EH (cell line): ENCODE measurements at places on chromosomes 12 and 14.

GRCh38 chr14:59343585-59343984, 121.6 kb downstream of the GPR135 start:
- no peak for DNase-seq

DNA sequence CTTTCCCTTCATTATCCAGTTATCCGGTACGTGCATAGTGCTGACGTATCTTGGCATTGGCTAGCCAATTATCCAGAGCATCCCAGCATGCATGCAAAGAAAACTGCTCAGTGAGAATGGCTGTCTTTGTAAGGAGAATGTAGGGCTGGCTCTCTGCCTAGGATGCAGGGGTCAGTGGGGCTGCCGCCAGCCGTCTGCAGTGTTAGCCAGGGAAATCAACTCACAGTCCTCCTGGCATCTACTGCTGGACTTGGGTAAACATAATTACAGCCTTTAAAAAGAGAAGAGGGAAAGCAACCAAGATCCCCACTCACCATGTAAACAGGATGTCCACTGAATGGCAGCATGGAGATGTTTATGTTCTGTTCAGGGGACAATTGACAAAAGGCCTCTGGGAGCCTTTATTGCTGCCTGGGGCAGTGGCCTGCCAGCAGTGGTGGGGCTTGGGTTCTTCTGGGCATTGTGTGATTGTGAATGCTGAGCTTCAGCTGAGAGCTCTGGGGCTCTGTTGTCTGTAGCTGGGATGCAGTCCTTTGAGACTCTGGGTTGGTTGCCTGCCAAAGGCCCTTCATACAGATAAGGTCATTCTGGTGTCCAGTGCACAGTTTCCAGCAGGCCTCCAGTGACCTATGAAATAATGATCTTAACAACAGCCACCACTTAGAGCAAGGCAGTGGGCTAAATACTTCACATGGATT, 121.8 kb downstream of the TBC1D30 start:
- peak; percentile 8 for DNase-seq

DNA sequence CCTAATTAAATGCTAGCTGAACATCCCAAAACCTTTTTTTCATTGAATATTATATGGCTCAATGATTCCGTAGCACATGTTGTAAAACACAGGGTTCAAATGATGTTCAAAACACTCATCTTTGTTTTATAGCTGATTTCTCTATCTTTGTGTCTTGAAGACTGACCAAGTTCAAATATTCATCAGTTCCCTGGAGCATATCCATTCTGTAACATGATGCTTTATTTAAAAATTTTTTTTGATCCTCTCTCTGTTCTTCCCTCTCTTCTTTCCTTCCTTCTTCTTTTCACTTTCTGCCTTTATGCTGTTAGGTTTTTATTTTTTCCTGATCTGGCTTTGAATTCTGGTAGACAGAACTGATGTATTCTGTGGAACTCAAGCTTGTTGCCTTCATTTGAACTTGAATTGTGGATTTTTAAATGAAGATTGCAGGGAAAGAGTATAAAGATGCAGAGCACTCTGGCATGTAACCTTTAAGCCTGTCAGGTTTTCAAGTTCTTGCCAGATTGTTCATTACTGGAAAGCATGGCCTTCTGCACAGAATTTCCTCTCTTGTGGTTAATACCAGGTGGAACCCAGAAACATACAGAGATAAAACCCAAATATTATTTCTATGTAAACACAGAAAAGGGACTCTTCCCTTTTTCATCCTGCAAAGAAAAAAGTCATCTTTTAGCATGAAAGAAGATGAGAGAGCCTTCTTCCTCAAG, 39.5 kb downstream of the PROX2 start:
- peak; percentile 20 for DNase-seq

DNA sequence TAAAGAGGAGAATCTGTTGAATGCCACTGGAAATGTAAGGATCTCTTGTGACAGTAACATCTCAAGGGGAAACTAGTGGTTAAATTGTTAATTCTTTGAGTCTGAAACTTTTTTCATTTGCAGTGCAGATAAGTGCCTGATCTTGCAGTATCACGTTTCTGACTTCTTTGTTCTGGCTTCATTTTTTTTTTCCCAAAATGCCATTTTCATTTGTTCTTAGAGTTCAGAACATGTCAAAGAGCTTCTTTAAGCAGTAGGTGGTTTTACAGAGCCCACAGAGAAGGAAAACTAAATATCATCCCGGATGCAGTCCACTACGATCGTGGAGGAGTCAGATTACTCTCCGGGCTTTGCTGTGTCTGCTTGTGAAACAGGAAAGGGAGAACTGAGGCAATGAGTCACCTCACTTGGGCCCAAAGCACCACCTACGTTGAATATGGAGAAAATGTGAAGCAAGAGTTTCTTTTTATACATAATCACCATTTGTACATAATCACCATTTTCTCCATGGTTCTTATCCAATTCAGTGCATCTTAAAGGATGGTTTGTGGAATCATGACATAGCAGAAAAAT, 43.9 kb downstream of the HMGA2 start:
- peak; percentile 83 for DNase-seq

- DNase-seq, result no peak
These were observed 83.0 kb downstream of the FAR2 start for GRCh38 chr12:29232086-29232485.

- DNase-seq, result no peak
These were observed 33.8 kb upstream of the COL2A1 start for GRCh38 chr12:48038085-48038484.
